Stimulated activated naive B cell treated with anti-CD40 and anti-IgM and Interleukin-4, amounts not matched to agents 10 μg/mL and 1 μg/mL and 100 μg/mL, for 72 hours (primary cell): ENCODE measurements at places on chromosomes 7 and 10.

DNA sequence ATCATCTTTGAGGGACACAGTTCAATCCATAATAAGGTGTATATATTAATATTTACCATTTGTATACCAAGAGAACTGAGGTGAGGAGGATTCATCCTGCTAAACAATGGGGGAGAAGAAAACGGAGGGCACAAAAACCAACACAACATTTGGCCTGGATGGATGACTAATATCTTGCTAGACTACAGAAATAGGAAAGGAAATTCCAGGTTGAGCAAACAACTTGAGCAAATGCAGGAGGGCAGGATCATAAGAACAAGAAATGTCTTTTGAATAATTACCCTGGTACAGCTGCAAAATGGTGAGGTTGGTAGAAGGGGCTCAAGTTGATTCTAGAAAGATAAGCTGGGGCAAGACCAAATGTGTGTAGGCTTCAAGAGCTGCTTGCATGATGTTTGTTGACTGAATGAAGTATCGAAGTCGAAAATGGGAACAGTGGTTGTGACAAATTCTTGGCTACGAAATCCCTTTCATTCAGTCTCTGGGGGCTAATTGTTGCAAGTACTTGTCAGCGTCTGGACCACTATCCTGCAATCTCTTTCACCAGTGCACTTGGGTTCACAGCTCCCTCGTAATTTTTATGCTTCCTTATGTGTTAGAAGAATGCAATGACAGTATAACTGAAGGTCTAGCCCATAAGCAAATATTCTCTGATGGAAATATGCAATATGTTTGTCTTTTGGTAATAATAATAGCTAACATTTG lies 176.2 kb downstream of the PTEN start:
- DNase-seq: no peak

- DNase-seq: no peak
These were observed 170.1 kb downstream of the EBF3 start for GRCh38 chr10:129793996-129794395.

DNA sequence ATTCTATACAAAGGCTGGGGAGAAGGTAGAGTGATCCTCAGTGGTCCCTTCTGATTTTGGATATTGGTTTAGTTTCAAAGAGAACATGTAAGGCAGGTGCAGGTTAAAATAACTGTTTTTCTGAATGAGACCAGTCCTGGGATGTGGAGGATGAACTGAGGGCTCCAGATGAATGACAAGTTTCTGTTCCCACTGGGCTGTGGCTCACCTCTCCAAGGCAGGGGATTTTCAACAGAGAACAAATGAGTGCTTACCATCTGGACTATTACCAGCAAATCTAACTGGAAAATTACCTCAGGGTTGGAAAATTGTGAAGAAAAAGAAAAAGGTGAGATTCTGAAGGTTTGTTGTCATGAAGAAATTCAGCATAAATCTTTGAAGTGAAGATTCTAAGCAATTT lies 8.0 kb downstream of the LAMB4 start:
- no peak for DNase-seq

DNA sequence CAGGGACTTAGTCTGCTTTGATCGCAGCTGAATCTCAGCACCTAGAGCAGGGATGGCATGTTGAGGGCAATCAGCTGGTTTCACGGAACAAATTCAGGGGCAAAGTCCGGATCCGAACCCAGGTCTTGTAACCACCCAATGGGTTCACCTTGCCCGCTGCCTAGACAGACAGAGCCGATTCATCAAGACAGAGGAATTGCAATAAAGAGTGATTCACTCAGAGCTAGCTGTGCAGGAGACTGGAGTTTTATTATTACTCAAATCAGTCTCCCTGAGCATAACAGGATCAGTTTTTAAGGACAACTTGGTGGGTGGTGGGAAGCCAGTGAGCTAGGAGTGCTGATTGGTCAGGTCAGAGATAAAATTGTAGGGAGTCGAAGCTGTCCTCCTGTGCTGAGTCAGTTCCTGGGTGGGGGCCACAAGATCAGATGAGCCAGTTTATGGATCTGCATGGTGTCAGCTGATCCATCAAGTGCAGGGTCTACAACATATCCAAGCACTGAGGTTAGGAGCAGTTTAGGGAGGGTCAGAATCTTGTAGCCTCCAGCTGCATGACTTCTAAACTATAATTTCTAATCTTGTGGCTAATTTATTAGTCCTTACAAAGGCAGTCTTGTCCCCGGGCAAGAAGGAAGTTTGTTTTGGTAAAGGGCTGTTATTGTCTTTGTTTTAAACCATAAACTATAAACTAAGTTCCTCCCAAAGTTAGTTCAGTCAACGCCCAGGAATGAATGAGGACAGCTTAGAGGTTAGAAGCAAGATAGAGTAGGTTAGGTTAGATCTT lies 43.5 kb upstream of the CHST3 start:
- no peak for DNase-seq

DNA sequence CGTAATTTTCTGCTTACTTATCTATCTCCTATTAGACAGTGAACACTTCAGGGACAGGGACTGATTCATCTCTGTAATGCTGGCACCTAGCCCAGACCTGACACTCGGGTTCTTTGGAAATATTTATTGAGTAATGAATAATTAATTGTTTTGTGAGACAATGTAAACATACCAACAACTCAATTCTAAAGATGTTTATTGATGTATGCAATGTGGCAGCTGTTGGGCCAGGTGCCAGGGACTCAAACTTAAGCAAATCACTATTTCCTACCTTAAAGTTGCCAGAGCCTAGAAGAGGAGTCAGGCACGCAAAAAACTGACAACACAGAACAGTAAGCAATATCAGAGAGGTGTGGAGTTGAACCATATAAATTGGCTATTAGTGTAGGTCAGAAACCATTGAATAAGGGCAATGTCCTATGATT lies 63.6 kb upstream of the BMPER start:
- DNase-seq: no peak

DNA sequence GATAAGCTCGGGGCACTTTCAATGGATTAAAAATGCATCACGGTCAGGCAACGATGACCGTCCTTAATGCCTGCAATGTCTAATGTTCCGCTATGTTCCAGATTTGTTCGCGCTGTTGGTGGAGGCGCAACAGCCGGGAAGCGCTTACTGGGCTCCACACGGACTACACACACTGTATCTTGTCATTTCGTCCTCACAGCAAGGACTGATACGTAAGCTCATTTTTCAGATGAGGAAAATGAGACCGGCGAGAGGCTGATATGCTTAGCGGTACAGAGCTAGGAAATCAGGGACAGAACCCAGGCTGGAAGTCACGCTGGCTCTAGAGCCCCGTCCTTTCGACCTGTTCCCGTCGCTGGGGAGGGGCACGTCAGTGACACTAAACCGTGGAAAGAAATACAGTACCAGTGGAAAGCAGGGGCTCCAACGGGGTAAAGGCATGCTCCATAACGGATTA lies 670 bp downstream of the TPK1 start:
- DNase-seq: peak; percentile 6

GRCh38 chr7:133668296-133669060 lies 415.6 kb downstream of the EXOC4 start:
- DNase-seq: no peak

DNA sequence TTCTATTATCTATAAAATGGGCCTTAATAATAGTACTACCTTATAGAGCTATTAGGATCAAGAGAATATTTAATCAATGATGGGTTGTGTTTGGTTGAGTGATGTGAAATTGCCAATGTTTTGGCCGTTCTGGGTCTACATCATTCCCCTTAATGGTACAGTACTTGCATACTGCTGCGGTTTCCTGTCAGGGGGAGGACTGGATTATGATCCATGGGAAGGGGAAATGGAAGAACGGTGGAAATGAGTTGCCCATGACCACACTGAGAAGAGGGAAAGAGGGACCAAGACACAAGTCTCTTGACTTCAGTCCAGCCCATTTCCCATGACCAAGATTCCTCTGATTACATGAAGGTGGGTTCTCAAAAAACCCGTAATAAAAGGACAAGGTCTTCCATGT lies 999 bp upstream of the MRPS24 start:
- no peak for DNase-seq

GRCh38 chr7:4712281-4713182 lies 30.4 kb downstream of the FOXK1 start:
- DNase-seq: peak; percentile 70

DNA sequence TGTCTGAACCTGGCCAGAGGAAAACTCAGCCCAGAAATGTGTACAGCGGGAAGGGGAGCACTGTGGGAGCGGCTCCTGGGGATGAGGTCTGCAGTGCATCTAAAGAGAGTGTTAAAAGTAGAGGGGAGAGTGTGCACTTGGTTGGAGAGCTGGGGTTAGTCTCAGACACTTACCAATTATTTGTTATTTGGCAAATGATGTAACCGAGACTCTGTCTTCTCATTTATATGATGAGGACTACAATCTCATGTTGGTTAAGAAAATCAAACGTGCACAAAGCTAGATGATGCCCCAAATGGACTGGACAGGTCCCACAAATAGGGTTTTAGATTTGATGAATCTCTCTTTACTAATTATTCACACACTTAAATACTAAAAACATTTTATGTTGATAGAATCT lies 962.4 kb downstream of the GATA3 start:
- no peak for DNase-seq

DNA sequence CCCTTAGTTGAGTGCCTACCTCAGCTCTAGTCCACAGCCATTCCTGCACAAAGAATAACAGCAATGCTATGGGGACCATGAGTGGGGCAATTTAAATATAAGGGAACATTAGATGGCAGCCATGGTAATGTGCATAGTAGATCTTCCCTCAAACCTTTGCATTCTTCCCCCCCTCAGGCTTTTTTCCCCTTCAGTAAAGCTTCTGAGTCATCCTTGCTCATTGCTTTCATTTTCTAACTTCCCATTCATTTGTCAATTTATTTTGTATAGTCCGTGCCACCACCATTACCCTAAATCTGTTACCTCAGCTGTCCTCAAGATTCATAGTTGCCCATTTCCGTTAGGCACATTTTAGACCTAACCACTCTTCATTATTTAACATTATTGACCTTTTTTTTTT lies 10.7 kb downstream of the HECTD2 start:
- no peak for DNase-seq

- DNase-seq: no peak
These were observed 185.4 kb upstream of the PFKP start for GRCh38 chr10:2881720-2882620.

DNA sequence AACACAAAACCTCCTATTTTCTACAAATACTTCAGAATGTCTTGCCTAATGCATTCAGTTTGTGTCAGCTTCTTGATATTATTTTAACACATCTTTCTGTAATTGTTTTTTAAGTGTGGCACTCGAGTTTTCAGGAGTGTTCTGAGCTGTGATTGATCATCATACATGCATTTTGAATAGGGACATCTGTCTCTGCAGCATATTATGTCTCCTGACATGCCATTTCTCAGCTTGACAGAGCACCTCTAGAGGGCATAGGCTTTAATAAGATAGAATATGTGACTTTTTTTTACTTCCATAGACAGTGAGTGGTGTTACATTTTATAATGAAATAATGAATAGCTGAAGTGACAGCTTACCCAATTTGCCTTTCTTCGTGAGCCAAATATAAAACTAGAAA lies 219.2 kb upstream of the HDAC9 start:
- no peak for DNase-seq

DNA sequence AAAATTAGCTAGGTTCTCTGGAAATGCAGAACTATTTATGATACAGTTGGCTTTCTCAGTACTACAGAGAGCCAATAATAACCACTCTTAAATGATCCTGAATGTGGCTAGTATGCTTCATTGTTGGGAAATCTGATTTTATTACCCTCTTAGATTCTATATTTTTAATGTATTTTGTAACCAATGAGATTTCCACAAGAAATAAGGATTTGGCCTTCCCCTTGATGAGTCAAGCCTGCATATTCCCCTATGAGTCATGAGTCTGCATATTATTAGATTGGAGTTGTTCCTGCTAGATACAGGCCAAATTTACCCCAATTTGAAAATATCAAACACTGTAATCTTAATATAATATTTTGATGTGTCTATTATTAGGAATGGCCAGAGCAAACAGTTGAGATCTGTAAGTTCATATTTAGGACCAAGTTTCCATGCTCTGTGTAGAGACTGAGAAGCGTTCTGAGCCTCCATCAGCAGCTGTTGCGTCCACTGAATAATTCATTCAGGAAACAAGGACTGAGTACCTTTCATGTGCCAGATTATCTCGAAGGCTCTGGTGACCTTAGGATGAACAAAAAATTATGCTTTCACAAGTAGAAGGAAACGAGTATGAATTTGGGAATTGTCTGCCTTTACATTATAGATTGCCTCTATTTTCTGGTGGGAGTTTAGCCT lies 793.4 kb downstream of the NRG3 start:
- DNase-seq: no peak

DNA sequence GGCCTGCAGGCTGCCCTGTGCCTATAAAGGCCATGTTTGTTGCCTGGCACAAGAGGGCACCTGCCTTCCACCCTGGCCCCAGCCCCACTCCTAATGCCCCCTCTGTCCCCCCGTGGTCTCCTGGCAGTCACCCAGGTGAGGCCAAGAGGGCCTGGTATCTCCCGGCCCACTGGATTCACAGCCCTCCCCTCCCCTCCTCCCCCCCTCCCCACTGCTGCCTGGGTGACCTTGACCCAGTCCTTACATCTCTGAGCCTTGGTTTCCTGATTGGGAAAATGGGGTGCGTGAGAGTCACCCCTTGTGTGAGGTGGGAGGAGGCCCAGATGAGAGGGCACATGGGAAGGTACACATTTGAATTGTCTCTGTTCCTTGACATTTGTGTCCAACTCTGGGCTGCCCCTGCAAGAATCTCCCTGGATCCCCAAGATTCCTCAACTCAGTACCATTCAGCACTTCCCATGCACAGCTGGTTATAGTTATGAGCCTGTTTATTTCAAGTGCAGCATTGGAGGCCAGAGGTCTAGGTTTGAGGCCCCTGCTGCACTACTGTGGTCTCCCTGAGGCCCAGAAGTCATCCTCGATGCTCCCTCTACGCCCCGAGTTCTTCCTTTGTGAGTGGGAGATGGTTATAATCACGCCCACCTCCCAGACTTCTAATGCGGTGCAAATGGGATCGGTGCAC lies 58.9 kb downstream of the TMEM270 start:
- no peak for DNase-seq

DNA sequence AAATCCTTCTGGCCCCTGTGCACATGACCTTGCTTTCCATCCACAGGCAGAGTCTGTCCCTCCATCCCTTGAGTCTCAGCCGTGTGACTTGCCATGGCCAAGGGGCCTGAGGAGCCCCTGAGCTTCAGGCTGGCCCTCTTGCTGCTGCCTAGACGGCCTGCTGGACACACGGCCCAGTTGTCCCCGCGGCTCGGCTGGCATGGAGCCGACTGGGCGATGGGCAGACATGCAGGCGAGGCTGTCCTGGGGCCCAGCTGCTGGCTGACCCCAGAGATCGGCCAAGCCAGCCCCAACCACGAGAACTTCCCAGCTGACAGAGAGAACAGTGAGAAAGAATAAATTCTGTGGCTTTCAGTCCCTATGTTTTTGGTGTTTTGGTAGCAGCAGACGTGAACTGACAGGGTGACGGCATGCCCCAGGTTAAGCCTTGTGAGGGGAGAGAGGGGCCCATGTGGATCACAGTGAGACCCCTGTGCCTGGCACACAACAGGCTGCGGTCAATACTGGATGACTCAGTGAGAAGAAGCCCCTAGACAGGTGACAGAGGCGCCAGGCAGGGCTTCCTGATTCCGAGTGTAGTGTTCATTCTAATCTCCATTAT lies 11.7 kb downstream of the PRKAG2 start:
- DNase-seq: no peak

- no peak for DNase-seq
These were observed 37.2 kb upstream of the OPTN start for GRCh38 chr10:13062803-13063202.
